Esophagus muscularis mucosa (tissue), 4 donors: ENCODE measurements at places on chromosomes 7 and 10. TPM values are rescaled to one million over a fixed set of nuclear protein-coding genes. Genes with fewer than 3 reads are reported as not detected.

DNA sequence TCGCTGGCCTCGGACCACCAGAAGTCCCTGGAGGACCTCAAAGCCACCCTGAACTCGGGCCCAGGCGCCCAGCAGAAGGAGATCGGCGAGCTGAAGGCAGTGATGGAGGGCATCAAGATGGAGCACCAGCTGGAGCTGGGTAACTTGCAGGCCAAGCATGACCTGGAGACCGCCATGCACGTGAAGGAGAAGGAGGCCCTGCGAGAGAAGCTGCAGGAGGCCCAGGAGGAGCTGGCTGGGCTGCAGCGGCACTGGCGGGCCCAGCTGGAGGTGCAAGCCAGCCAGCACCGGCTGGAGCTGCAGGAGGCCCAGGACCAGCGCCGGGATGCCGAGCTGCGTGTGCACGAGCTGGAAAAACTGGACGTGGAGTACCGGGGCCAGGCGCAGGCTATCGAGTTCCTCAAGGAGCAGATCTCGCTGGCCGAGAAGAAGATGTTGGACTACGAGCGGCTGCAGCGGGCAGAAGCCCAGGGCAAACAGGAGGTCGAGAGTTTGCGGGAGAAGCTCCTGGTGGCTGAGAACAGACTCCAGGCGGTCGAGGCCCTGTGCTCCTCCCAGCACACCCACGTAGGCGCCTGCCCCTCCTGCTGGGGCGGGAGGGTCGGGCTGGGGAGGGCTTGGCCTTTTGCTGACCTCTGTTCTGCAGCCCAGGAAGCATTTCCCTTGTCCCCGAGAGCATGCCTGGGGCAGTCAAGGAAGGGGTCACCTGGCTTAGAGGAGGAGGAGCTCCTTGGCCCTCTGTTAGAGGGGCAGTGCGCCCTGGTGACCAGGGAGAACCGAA lies 77.3 kb upstream of the GTF2IRD1 start:
- no peak overlapping the region for H3K4me3 ChIP-seq
- DNase-seq: no peak
- no peak overlapping the region for H3K27ac ChIP-seq
- H3K36me3 ChIP-seq: peaks cover 20% of the 10 kb centered on the region

- no peaks in the 10 kb centered on the region for H3K27me3 ChIP-seq
- H3K4me1 ChIP-seq: no peaks in the 10 kb centered on the region
- DNase-seq: no peak
- no peak overlapping the region for H3K27ac ChIP-seq
These were observed 645 bp upstream of the TFR2 start for GRCh38 chr7:100641860-100642533.

The EMX2 gene
- not detected for total RNA-seq

GRCh38 chr7:108836256-108836655 lies 266.6 kb downstream of the DNAJB9 start:
- H3K36me3 ChIP-seq: no peaks in the 10 kb centered on the region
- no peak overlapping the region for H3K27ac ChIP-seq
- no peak overlapping the region for H3K4me3 ChIP-seq
- H3K27me3 ChIP-seq: no peaks in the 10 kb centered on the region
- H3K4me1 ChIP-seq: peaks cover 11% of the 10 kb centered on the region
- DNase-seq: no peak

The OR6V1 gene
- total RNA-seq: not detected
